ENCODE measurements at places on chromosomes 16 and 17.

DNA sequence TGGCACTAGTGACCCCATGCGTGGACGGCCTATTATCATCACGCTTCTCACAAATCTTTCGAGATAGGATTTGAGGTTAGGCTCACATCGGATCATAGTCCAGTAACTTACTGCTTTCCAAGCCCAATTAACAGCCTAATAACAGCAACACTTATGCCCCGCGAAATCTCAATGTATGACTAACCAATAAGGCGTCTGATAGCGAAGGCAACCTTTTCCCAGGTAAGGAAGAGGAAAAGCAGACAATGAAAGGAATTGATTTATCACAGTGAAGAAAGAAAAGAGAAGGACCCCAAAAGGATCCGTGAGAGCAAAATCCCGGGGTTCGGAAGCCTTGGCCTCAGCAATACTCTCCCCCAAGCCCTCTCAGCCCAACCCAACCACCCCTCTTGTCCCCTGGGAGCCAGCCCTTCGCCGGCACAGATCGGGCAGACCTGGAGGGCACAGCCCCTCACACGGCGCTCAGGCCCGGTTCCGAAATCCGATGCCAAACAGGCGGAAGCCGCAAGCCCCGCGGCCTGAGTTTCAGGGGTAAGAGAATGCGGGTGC is 534 bp downstream of the GPATCH8 start:
- no peak for DNase-seq

GRCh38 chr17:39069114-39069756 is 82.2 kb downstream of the PLXDC1 start:
- peak; percentile 60 for DNase-seq

GRCh38 chr17:29711588-29712385 is 89.1 kb upstream of the CORO6 start:
- no peak for DNase-seq

- DNase-seq, result no peak
Measured at GRCh38 chr17:57295526-57296023, 39.3 kb downstream of the MSI2 start.

DNA sequence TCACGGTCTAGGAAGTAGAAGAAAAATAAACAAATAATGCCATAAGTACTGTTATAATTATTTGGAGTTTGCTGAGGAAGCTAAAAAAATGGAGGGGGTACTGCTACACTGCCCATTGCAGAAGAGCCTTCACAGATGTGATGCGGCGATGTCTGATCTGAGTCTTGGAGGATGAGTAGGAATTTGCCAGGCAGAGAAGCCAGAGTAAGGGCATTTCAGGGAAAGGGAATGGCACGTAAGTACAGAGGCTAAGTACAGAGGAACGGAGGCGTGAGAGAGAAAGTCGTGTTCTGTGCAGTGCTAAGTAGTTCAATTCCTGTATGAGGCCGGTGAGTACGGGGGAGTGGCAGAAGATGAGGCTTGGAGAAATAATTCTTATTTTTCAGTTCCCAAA is 741 bp upstream of the GRB2 start:
- no peak for DNase-seq

Data from NCI-H446 (cell line).